ENCODE measurements at places on chromosomes 3 and 15. TPM values are rescaled to one million over a fixed set of nuclear protein-coding genes. Genes with fewer than 3 reads are reported as not detected.

Gene ST3GAL6
- 10.7 TPM for total RNA-seq

Gene CCR5
- 4.4 TPM for total RNA-seq

Gene C15orf62
- total RNA-seq, result 1.4 TPM

Gene SUCNR1
- 7.3 TPM for total RNA-seq

Gene BCL2A1
- total RNA-seq, result 2.4 TPM

Gene FBN1
- 30.8 TPM for total RNA-seq

Gene CMTM6
- total RNA-seq, result 63.3 TPM

Gene SPATA12
- total RNA-seq, result not detected

- no peak for DNase-seq
Measured at GRCh38 chr3:150743508-150743907, 19.5 kb downstream of the SIAH2 start.

DNA sequence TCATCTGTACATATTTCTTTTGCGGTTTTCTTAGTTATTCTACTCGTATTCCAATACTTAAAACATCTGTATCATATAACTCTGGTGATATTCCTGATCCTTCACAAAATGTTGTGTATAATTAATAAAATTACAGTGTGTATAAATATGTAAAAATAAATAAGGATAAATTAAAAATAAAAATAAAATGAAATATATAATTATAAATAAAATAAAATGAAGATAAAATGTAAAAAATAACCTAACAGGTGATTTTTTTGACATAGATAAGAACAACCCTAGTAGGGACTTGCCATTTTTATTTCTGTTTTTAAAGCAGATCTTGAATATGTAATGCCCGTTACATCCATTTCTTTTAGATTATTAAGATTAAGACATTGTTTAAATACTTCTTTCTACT lies 25.6 kb downstream of the IL1RAP start:
- DNase-seq, result no peak

- peak; percentile 73 for DNase-seq
Measured at GRCh38 chr3:178558637-178559036, 22.4 kb downstream of the KCNMB2 start.

GRCh38 chr15:28101983-28102441 lies 2.9 kb upstream of the OCA2 start:
- no peak for DNase-seq

- no peak for DNase-seq
Measured at GRCh38 chr3:57826245-57826951, 70.3 kb downstream of the SLMAP start.

DNA sequence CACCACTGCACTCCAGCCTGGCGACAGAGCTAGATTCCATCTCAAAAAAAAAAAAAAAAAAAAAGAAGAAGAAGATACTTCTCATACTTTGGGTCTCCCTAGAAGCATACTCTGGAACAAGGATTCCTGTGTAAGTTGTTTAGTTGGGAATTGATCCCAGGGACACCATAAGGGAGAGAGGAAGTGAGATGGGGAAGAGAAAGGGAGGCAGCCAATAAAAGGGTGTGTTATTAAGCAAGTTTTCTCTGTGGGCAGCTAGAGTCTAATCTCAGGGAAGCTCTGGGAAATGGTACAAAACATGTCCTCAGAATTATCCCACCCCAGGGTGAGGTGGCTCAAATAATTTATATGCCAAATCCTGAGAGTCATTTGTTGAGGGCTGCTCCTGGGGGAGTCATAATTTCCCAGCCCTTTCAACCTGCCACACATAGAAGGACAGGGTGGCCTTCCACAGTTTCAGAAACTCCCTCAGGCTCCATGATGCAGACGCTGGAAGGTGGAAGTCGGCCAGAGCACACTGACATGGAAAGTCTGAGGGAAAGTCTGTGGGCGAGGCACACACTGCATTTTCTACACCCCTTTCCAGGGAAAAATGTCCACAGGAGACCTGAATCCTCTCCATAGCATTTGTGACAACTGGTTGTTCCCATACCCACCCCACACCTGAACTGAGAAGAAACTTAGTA lies 86.4 kb upstream of the SLC4A7 start:
- no peak for DNase-seq

GRCh38 chr3:167976516-167977361 lies 119.0 kb downstream of the GOLIM4 start:
- no peak for DNase-seq

DNA sequence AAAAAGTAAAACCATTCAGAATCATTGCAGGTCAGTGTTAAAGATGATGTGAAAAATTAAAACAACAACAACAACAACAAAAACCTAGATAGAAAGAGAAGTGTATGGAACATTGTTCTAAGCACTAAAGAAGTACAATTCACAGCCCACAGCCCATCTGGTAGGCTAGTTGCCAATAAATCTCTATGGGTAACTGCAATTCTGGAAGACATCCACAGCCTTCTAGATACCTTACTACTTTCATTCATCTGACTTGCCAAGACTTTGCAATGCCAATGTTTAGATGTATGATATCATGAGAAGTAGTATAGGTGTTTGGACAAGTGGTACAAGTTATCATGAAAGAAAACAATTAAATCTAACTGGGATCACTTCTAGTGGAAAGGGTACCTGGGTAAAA lies 198.6 kb downstream of the VGLL3 start:
- no peak for DNase-seq

- DNase-seq, result peak; percentile 26
Measured at GRCh38 chr3:10352146-10352911, 31.4 kb upstream of the SEC13 start.

GRCh38 chr15:72856549-72857040 lies 73.0 kb upstream of the ADPGK start:
- no peak for DNase-seq

DNA sequence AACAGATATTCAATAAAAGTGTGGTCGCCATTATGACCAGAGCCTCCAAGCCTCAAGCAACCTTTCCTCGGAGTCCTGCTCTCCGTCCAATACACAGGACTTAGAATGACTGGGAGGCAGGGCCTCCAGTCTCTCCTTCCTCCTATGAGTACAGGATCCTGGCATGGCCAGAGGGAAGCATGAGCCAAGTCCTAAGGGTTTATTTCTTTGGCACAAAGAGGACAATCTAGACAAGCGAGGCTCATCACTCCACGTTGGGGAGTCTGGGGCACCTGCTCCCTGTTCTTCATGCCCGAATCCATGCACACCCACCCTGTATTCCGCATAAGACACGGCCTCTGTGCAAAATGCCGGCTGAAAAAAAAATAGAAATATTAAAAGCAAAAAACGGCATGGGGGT lies 6.8 kb downstream of the PRRT3 start:
- DNase-seq, result no peak

- DNase-seq, result no peak
Measured at GRCh38 chr3:192860454-192860853, 57.2 kb downstream of the MB21D2 start.

GRCh38 chr3:146899171-146899570 lies 294.0 kb upstream of the PLSCR5 start:
- no peak for DNase-seq

GRCh38 chr3:194632226-194632808 lies 902 bp downstream of the TMEM44 start:
- no peak for DNase-seq

- no peak for DNase-seq
Measured at GRCh38 chr3:151393941-151394340, 9.4 kb upstream of the P2RY12 start.

GRCh38 chr3:73384091-73384906 lies 240.4 kb downstream of the PDZRN3 start:
- no peak for DNase-seq

DNA sequence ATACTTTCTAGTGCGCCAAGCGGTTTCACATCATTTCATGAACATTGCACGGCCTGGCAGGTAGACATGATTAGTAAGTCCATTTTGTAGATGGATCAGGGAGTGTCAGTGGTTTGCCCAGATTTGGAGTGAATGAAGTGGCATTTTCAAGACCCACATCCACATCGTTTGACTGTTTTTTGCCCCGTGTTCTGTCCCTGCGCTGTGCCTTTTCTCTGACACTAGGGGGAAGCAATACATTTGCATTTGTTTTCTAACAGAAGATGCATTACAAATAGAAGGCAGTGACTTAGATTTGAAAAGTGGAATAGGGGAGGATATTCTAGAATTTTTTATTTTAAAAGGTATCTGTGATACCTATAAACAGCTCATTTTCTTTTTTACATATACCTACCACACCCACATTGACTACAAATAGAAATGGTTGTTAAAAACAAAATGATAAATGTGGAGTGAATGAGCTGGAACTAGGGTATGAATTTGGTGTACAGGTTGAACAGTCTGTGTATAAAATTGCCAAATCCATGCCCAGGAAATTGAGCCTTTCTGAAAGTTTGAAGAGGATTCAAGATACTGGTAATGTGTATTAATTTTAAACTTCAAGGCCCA lies 98.0 kb downstream of the USP13 start:
- no peak for DNase-seq

GRCh38 chr3:49260806-49261324 lies 16.2 kb downstream of the C3orf62 start:
- DNase-seq, result no peak

DNA sequence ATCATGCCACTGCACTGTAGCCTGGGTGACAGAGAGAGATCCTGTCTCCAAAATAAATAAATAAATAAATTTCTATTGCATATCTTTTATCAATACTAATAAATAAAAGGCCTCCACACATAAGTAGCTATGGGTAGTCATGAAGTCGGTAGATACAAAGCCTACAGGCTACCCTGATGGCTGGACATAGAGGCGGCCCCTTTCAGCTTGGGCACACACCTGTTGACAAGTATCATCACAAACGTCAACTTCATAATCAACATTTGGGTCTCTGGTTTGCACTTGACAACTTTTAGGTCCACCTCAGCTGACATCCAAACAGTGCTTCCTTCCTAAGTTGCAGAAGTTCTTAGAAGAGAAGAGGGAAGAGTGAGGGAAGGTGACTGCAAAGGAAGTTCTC lies 53.4 kb downstream of the ITGA11 start:
- no peak for DNase-seq

DNA sequence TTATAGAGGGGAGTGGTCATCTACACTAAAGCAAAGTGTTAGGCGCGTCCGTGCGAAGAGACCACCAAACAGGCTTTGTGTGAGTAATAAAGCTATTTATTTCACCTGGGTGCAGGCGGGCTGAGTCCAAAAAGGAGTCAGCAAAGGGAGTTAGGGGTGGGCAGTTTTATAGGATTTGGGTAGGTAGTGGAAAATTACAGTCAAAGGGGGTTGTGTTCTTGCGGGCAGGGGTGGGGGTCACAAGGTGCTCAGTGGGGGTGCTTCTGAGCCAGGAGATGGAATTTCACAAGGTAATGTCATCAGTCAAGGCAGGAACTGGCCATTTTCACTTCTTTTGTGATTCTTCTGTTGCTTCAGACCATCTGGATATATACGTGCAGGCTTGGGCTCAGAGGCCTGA lies 47.1 kb downstream of the OIP5 start:
- DNase-seq, result no peak

- no peak for DNase-seq
Measured at GRCh38 chr15:80010131-80010673, 39.2 kb upstream of the BCL2A1 start.

DNA sequence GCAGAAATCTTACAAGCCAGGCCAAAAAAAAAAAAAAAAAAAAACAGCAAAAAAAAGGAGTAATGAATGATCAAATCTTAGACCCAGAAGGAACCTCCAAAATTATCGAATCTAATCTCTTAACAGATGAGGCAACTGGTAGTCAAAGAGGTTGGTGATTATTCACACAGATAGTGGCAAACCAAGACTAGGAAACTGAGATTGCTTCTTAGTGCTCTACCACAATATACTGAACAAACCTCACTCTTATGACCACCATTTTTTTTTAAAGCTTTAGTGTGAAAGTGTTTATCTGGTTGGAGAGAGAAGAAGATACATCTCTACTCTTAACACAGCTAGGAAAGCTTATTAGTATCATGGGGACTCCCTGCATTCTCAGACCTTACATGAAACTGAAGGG lies 17.3 kb downstream of the ATOSA start:
- DNase-seq, result no peak

GRCh38 chr15:47397655-47398054 lies 319.6 kb upstream of the SEMA6D start:
- DNase-seq, result no peak

Data from kidney (tissue), 22 donors.